ENCODE measurements at places on chromosomes 1 and 21.

GRCh38 chr1:172484252-172484651 is 40.4 kb upstream of the PIGC start:
- DNase-seq = no peak

DNA sequence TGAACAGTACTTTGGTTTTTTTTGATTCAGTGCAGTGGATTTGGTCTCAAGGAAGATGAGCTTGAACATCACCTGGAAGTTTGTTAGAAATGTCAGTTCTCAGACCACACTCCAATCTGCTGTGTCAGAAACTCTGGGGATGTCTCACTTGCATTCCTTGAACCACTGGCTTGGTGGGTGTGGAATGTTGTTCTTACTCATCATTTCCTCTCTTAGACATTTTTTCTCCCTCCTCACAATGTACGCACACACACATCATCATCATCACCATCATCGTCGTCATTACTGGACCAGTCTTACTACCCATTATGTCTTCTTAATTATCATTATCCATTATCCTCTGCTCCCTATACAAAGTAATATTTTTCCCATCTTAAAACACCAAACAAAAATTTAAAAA is 91.9 kb upstream of the KCNK2 start:
- no peak for DNase-seq

DNA sequence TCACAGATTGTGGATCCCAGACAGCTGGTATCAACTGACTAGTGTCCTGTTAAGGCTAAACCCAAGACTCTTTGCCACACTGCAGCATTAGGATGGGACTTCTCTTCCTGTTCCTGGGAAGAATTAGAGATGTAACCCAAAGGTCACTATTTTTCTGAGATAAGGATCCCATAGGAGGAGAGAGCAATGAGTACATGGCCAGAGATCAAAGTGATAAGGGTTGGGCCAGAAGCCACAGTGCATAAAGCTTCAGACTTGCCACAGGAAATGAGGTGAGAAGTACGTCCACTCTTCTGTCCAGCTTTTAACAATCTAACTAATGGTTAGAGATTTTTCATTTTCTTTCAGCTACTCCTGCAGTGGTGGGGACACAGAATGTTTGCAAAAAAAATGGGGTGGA is at the start of gene HSD3B1:
TSS of gene HSD3B1 (plus strand) at position 270 of the 400 bp plus-strand sequence. CDS start 267 bp downstream, outside the sequence.
- DNase-seq = no peak

GRCh38 chr1:87134061-87134460 is 194.6 kb upstream of the LMO4 start:
- no peak for DNase-seq

GRCh38 chr21:32198384-32198783 is 80.5 kb downstream of the MIS18A start:
- DNase-seq = no peak

DNA sequence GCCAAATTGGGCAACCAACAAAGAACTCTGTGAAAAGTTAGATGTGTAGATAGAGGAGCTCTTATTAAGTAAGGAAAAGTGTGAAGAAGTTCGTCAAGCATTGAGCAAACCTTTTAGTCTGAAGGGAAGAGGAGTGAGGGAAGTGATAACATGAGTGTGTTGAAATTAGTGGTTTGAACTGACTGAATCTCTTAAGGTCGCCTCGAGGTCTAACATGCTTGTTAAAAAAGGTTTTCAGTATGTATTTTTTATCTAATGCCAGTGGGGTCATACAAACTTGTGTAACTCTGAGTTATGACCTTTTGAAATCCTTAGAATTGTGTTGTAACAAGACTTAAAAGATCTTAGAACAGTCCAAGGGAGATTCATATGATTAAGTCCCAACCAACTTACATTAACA is 34.1 kb downstream of the SOAT1 start:
- DNase-seq = no peak

- no peak for DNase-seq
These were observed 88.3 kb upstream of the GADD45A start for GRCh38 chr1:67596674-67597073.

GRCh38 chr1:55375617-55376258 is 160.6 kb upstream of the USP24 start:
- peak; percentile 46 for DNase-seq

DNA sequence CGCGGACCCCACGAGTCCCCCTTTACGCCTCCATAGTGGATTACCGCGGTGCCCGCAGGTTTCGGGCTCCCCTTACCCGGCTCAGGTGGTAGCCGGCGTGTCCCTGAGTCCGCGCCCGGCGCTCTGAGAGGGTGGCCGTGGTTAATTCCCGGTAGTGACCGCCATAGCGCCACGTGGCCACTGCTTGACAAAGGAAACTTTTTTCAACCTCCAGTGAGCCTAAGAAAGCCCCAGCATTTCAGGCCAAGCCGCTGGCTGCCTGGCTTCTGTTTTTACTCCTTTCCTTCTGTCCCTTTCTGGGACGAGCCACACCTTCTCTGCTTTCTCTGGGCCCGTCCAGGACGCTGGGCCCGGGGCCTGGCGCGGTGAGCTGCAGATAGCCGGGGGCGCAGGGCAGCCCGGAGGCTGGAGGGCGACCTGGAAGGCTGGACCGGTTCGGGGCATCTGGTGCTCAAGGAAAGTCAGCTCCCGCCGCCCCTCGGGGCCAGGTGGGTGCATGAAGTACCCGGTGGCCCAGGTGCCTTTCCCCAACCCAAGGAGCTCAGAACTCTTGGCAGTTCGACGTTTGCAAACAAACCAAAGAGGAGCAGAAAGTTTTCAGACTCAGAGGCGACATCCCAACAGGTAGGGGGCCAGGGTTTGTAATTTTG is 540 bp upstream of the C1orf198 start:
- DNase-seq = no peak
